AG04450 (cell line): ENCODE measurements at places on chromosomes 1 and 21. TPM values are rescaled to one million over a fixed set of nuclear protein-coding genes. Genes with fewer than 3 reads are reported as not detected.

GPR52 gene
- 0.10 TPM in 1 of 2 replicates, not detected in the other for polyA plus RNA-seq

JUN gene
- 48.7 and 56.5 TPM in 2 replicates for polyA plus RNA-seq

CD101 gene
- polyA plus RNA-seq, result 0.02 TPM in 1 of 2 replicates, not detected in the other

ZYG11A gene
- polyA plus RNA-seq, result 1.0 and 1.1 TPM in 2 replicates

GLIS1 gene
- polyA plus RNA-seq, result 0.77 and 1.3 TPM in 2 replicates

TSPAN2 gene
- 2.3 and 4.0 TPM in 2 replicates for polyA plus RNA-seq

ZNF648 gene
- polyA plus RNA-seq, result not detected in 2 replicates

- no peak for DNase-seq
These were observed 54.7 kb downstream of the NDUFS5 start for GRCh38 chr1:39080831-39081270.

GRCh38 chr1:147109041-147109440 is 63.2 kb downstream of the PRKAB2 start:
- no peak for DNase-seq

DNA sequence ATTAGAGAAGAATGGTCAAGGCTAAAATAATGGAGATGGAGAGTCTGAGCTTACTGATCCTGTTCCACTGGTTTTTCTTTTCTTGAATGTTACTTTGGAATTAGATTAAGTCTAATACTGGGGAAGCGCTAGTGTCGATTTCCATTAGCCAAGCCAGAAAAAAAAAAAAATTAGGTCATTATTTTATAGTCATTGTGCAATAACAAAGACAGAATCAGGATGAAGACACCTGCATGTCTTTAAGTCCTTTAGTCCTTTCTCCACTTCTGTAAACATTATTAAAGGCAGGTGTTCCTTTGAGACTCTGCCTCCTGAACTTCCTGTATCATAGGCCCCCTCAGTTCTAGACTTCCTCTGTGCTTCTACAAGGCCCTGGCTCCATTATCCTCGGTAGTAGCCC is 42.8 kb downstream of the MYSM1 start:
- no peak for DNase-seq

- no peak for DNase-seq
These were observed 5.7 kb downstream of the S1PR1 start for GRCh38 chr1:101242324-101243050.

GRCh38 chr1:159089184-159089791 is 12.7 kb upstream of the AIM2 start:
- DNase-seq, result no peak

DNA sequence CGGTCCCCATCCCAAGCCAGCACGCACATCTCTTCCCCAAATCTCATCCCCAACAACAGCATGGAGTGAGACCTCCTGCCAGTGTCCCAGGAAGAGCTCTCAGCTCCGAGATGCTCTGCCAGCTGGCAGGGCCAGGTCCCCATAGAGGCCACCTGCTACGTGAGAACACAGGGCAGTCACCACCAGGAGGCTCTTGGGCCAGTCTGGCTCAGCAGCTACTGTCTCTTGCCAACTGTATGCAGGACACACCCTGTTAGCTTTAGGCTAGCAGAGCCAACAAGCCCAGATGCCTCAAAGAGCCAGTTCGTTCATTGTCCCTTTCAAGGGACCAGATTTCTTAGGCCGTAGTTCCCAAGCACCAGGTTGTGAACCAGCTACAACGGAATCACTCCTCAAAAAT is 36.9 kb downstream of the FBXO2 start:
- DNase-seq, result no peak

DNA sequence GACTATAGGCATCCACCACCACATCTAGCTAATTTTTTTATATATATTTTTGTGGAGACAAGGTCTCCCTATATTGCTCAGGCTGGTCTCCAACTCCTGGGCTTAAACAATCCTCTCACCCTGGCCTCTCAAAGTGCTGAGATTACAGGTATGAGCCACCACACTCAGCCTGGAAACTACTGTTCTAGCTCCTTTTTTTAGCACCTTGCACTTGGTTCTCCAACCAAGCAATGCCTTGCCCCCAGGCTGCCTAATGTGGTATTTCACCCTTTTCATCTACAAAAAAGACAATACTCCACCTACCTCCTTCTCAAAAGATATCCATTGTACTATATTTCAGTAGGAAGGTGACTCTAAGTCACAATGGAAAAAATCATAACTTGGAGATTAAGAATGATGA is 6.7 kb downstream of the ARNT start:
- no peak for DNase-seq

- no peak for DNase-seq
These were observed 105.6 kb downstream of the LRRC7 start for GRCh38 chr1:69673321-69673720.

DNA sequence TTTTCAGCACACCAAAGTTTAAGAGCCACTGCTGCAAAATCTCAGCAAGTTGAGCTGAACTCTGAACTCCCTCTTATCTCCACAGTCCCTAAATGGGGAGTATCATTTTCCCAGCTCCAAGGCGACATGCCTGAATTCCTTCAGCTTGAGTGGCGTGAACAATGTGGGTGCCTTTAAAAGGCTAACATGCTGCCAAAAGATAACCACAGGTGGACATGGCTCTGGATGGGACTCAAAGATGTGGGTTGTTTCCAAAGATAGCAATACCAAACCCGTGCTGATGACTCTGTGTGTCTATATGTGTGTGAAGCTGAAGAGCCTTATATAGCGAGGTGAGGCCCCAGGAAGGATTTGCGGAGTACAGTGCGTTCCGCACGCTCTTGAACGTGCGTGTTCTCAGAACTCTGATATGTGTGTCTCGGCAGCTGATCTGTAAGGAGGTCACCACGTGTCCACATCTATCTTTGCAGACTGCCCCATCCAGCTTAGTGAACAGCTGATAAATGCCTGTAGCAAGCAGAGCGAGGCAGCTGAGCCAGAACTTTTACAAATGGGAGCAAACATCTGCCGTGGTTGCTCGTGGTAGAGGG is 189.2 kb downstream of the DYRK1A start:
- DNase-seq, result no peak

- DNase-seq, result no peak
These were observed 43.0 kb downstream of the ATP6V1G3 start for GRCh38 chr1:198497326-198498102.

DNA sequence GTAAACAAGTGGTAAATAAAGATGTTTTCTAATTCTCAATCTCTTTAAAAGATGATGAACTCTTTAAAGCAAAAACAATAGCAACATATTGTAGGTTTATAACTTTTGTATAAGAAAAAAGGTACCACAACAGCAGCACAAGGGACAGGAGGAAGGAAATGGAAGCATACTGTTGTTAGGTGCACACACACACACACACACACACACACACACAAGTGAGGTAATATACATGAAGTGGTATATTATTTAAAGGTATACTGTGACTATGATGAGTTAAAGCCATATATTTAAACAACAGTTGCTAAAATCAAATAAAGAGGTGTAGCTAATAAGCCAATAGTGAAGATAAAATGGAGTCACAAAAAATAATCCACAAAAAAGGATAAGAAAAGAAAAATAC is 20.0 kb downstream of the PPP1R15B start:
- no peak for DNase-seq

DNA sequence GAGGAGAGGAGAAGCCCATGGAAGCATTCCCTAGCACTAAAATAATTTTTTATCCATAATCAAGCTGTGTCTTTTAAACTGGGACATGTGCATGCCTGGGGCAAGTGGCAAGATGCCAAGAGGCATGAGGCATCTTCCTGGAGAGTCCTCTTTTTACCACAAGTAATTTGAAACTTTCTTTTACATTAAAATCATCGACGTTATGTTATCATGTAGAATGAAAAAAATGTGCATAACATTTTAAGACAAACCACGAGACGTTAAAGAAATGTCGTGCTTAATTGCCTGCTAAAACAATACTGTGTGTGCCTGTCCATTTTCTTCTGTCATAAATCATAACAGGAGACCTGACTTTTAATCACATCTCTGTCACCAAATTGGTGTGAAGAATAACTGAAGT is 1.5 kb downstream of the STYXL2 start:
- peak; percentile 15 for DNase-seq
